Retinal pigment epithelial cell (primary cell): ENCODE measurements at places on chromosomes 11 and 22.

DNA sequence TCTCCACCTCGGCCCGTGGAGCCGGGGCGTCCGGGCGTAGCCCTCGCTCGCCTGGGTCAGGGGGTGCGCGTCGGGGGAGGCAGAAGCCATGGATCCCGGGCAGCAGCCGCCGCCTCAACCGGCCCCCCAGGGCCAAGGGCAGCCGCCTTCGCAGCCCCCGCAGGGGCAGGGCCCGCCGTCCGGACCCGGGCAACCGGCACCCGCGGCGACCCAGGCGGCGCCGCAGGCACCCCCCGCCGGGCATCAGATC, 439 bp downstream of the YAP1 start:
- DNase-seq = no peak

GRCh38 chr22:36162127-36163034, 1.8 kb upstream of the APOL3 start:
- DNase-seq = no peak

DNA sequence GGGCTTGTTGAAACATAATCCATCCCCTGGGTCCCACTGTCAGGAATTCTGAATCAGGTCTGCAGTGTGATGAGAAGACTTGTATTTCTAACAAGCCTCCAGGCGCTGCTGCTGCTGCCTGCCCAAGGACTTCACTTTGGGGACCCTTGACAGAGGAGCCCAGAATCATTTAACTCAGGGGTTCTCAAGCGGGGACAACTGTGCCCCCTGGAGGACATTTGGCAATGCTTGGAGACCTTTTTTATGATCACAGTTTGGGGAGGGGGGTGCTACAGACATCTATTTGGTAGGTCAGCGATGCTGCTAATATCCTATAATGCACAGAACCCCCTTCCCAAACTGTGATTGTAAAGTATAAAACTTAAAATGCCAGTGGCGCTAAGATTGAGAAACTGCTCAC, 312.8 kb downstream of the OPCML start:
- no peak for DNase-seq

DNA sequence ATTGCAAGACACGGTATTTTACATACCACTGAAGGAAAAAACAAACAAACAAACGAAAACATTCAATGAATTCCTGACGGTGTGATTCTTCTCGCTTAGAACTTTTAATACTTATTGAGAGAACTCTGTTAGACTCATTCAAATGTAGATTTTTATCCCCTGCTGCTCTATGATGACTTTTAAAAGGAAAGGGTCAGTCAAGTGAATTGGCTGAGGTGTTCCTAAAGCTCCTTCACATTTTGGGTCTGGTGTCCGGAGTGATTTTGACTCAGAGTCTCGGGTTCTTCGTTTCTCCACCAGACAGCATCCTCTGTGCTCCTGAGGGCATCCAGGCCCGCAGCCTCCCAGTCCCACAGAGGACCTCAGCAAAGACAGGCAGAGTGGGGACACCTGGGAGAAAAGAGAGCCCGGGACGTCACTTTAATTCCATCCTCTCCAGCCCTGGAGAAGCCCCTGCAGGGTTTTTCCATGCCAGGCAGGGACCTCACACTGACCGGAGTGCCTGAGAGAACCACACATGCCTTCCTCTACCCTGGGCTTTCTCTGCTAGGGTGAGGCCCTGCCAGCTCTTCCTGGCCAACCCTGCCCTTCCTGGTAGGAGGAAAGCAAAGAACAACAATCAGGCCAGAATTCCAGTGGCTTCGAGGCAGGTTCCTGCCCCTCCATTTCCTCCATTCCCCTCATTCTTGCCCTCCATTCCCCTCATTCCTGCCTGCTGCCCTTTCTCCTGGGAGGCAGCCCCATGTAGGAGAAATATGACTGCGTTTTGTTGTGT, 1.4 kb upstream of the CSF2RB start:
- no peak for DNase-seq

DNA sequence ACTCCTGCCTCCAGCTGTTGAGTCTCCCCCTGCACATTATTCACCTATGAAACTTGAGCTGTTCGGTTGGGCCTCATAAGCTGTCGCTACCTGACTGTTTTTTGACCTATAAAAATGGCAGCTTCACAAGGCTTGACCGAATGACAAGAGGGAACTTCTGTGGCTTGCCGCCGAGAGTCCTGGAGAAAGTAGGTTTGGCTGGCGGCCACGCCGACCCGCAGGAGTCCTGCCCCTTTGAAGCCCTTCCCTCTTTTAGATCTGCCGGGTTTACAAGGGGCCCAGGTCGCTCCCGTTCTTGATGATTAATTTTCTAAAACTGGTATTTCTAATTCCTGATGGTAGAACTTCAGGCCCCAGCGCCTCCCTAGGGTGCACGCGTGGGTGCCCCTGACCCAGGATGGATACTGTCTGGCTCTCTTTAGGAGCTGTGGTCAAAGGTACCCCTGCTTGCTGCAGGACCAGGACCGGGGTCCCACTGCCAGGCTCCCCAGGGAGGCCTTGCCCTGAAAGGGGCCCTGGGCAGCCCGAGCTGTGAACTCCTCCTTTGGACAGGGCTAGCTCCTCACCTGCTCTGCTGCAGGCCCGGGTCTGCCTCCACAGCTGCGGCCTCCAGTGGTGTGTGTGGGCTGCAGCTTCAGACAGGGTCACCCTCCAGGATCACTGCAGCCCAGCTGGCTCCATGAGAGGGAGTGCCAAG, 171.8 kb downstream of the CTTN start:
- DNase-seq = no peak

- no peak for DNase-seq
Measured at GRCh38 chr22:17853073-17853472, 78.8 kb upstream of the BID start.

GRCh38 chr11:30935861-30936260, 349.7 kb upstream of the MPPED2 start:
- no peak for DNase-seq

DNA sequence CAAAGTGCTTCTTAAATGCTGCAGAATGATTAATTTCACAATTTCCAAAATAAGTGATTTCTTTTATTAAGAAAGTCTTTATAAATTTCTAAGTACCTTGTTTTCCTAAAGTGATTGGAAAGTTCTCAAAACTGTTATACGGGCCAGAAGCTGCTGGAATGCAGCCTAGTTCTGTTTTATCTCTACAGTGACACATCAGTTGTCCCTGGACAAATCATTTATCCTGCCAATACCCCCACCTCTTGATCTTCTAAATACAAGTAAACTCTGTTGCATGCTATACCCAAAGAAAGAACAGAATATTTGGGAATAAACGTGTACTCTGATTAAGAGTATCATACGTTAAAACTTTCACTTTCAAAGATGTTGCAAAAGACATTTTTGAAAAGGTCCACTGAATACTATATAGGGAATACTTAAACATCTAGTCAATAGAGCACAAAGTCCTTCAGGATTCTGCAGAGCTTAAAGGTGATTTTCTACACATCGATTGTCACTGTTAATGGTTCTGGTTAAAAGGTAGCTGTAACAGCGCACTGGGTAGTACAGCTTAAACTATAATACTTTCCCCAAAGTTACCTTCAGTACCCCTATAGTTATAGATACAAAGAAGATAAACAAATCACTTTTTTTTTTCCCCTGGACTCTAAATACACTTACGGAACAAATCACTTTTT, 92.1 kb upstream of the APOA1 start:
- no peak for DNase-seq

GRCh38 chr11:66015454-66015881, 3.7 kb downstream of the CST6 start:
- peak; percentile 27 for DNase-seq

- DNase-seq = no peak
Measured at GRCh38 chr11:78605296-78605695, 30.6 kb upstream of the NARS2 start.

- DNase-seq = no peak
Measured at GRCh38 chr11:57751676-57752253, at the start of gene BTBD18. Gene BTBD18 (minus strand): TSS chr11:57751819. CDS start chr11:57751188, 631 bp downstream.

- no peak for DNase-seq
Measured at GRCh38 chr22:46592390-46592872, 27.8 kb upstream of the GRAMD4 start.

DNA sequence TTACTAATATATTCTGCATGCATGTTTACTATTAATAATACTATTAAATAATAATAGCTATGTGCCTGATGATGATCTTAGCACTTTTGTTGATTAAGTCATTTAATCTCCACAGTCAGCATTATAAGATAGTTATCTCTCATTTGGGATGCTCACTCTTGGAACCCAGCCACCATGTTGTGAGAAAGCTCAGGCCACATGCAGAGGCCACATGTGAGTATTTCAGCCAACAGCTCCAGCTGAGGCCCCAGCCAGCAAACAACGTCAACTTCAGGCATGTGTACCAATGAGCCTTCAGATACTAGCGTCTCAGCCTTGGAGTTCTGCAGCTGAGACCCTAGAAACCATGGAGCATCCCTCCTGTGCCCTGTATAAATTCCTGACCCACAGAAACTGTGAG, 798.1 kb upstream of the LRRC4C start:
- no peak for DNase-seq

GRCh38 chr22:27718186-27719035, 83.1 kb downstream of the MN1 start:
- peak; percentile 69 for DNase-seq

DNA sequence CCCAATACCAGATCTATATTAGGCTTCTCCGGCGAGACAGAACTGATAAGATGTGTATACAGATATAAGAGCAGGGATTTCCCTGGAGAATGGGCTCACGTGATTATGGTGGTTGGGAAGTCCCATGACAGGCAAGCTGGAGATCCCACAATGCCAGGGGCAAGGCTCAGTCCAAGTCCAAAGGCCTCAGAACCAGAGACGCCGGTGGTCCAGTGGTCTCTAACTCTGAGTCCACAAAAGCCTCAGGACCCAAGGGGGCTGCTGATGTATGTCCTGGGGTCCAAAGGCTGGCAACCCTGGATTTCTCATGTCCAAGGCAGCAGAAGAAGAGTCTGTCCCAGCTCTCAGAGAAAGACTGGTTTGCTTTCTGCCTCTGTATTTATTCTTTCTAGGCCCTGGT, 15.8 kb upstream of the OSBPL5 start:
- DNase-seq = no peak

GRCh38 chr22:19943082-19944026, 1.7 kb upstream of the TXNRD2 start:
- DNase-seq = peak; percentile 48

GRCh38 chr11:66417000-66417399, 3.8 kb upstream of the NPAS4 start:
- DNase-seq = no peak
